Kidney (tissue), 22 donors: ENCODE measurements at places on chromosomes 4 and X. TPM values are rescaled to one million over a fixed set of nuclear protein-coding genes. Genes with fewer than 3 reads are reported as not detected.

The TBC1D8B gene
- 9.7 TPM for total RNA-seq

The C1QTNF7 gene
- total RNA-seq: 2.2 TPM

The SRPK3 gene
- total RNA-seq: 1.1 TPM

The PLXNA3 gene
- total RNA-seq: 40.5 TPM

The ODAPH gene
- not detected for total RNA-seq

The IL13RA1 gene
- total RNA-seq: 79.8 TPM

The EVC2 gene
- total RNA-seq: 8.7 TPM

The GATA1 gene
- 0.60 TPM for total RNA-seq

The GLRA2 gene
- not detected for total RNA-seq

DNA sequence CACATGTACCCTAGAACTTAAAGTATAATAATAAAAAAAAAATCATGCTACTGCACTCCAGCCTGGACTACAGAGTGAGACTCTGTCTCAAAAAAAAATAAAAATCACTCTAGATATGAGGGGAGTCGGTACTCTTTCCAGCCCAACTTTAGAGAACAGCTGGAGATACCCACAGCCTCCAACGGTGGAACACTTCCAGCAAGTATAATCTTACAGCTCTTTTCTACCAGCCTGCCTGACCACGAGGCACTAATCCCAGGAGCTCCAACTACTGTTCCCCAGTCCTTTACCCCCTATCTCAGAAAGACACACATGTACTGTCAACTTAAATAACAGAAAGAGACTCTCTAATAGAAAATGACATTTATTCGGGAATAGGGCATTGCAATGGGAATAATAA, 46.8 kb downstream of the STEEP1 start:
- H3K4me3 ChIP-seq: no peak overlapping the region
- H3K27me3 ChIP-seq: no peaks in the 10 kb centered on the region
- DNase-seq: no peak
- H3K36me3 ChIP-seq: no peaks in the 10 kb centered on the region
- no peaks in the 10 kb centered on the region for H3K4me1 ChIP-seq

DNA sequence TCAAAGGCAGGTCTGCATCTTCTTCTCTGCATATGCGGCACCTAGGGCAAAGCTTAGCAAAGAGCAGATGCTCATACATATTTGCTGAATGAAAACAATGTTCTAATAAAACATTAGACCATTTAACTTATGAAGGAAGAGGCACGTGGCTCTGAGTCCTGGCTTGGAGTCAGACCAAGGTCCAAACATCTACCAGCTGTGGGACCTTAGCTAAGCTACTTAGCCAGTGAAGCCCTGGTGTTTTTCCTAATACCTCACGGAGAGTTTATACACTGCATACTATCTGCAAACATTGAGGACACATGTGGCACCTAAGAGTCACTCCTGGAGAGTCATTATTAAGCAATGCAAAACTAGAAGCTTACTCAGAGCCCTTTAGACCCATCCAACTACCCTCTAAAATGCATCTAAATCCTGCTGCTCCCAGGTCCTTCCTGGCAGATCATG, 9.0 kb downstream of the PDGFC start:
- peak; percentile 58 for DNase-seq
- no peaks in the 10 kb centered on the region for H3K36me3 ChIP-seq
- H3K4me1 ChIP-seq: peaks cover 22% of the 10 kb centered on the region
- no peaks in the 10 kb centered on the region for H3K27me3 ChIP-seq
- H3K4me3 ChIP-seq: no peak overlapping the region

DNA sequence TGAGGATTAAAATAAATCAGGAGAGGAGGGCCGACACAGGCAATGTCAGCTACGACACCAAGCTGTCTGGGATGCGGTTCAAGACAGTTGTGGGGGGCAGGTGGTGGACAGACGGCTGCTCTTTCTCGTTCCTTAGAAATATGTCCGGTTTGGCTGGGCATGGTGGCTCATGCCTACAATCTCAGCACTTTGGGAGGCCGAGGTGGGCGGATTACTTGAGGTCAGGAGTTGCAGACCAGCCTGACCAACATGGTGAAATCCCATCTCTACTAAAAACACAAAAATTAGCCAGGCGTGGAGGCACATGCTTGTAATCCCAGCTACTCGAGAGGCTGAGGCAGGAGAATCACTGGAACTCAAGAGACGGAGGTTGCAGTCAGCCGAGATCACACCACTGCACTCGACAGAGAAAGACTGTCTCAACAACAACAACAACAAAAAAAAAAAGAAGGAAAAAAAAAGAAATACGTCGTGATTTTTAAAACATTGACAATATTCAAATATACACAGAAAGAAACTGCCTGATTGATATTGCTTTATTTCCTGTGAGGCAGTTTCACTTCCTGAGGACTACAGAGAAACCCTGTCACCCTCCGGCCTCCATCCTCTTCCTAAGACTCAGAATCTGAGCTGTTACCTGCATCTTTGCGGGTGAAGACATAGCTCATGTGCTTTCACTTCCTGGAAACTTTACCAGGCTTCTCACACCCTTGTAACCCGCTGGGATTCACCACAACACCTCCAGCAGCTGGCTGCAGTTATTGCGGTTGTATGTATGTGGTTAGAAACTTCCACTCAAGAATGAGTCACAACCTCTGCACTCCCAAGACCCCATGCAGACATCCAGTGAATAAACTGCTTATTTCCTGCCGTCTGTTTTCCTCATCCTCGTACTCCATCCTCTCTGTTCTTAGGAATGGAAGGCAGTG, 63.8 kb upstream of the STS start:
- no peak overlapping the region for H3K27ac ChIP-seq
- no peaks in the 10 kb centered on the region for H3K4me1 ChIP-seq
- no peaks in the 10 kb centered on the region for H3K27me3 ChIP-seq
- H3K36me3 ChIP-seq: no peaks in the 10 kb centered on the region

DNA sequence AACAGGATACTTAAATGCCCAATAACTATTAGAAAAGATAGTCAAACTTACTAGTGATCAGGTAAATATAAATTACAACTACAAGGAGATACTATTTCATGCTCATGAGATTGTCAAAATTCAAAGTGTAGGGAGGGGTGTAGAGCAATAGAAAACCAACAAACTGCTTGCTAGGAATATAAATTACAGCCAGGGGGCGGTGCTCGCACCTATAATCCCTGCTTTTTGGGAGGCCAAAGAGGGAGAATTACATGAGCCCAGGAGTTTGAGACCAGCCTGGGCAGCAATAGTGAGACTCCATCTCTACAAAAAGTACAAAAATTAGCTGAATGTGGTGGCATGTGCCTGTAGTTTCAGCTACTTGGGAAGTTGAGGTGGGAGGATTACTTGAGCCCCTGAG, 556.5 kb upstream of the NR3C2 start:
- H3K4me1 ChIP-seq: no peaks in the 10 kb centered on the region
- no peak overlapping the region for H3K27ac ChIP-seq

GRCh38 chrX:114508756-114509155, 75.1 kb upstream of the HTR2C start:
- no peak overlapping the region for H3K27ac ChIP-seq
- H3K27me3 ChIP-seq: no peaks in the 10 kb centered on the region
- no peaks in the 10 kb centered on the region for H3K4me1 ChIP-seq
- H3K36me3 ChIP-seq: no peaks in the 10 kb centered on the region
- DNase-seq: no peak

DNA sequence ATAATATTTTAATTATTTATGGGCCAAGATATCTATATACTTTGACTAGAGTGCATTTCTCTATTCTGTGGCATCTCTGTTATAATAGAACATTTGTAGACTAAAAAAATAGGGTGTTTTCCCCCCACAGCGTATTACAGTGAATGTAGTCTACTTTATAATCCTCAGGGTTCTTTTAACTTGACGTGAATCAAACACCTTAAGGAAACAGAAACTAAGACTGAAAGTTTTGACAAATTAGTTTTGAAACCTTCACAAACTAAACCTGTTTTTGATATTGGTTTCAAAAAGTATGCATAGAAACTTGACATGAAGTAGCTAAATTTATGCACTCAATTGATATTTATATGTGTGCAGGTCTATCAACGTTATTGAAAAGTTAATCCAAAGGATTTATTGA, 1963.1 kb upstream of the TENM3 start:
- no peak overlapping the region for H3K4me3 ChIP-seq
- DNase-seq: no peak
- H3K27me3 ChIP-seq: no peaks in the 10 kb centered on the region
- no peak overlapping the region for H3K27ac ChIP-seq
- H3K4me1 ChIP-seq: no peaks in the 10 kb centered on the region

GRCh38 chr4:47913861-47914219, 543 bp downstream of the NFXL1 start:
- peak overlapping the region; percentile 72 for H3K27ac ChIP-seq
- DNase-seq: peak; percentile 83
- H3K4me3 ChIP-seq: peak overlapping the region; percentile 78
- H3K4me1 ChIP-seq: no peaks in the 10 kb centered on the region
- H3K36me3 ChIP-seq: no peaks in the 10 kb centered on the region

DNA sequence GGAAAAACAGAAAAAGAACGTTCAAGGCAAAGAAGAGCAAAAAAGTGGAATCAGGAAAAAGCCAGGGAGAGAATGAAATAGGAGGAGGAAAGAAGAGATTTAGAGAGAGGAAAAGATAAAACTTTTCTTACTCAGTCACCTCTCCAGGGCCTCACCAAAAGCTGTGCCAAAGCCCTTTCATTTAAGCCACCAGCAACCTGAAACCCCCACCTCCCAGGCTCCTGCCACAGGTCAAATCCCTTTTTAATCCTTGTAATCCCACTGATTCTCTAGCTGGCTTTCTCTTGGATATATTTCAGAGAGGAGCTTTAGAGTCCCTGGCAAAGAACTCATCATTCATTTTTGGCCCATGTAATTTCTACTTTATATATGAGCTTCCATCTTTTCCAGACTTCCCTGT, 25.7 kb upstream of the XIAP start:
- no peak overlapping the region for H3K4me3 ChIP-seq
- no peak for DNase-seq
- H3K27ac ChIP-seq: no peak overlapping the region
- H3K4me1 ChIP-seq: no peaks in the 10 kb centered on the region
- H3K27me3 ChIP-seq: no peaks in the 10 kb centered on the region

DNA sequence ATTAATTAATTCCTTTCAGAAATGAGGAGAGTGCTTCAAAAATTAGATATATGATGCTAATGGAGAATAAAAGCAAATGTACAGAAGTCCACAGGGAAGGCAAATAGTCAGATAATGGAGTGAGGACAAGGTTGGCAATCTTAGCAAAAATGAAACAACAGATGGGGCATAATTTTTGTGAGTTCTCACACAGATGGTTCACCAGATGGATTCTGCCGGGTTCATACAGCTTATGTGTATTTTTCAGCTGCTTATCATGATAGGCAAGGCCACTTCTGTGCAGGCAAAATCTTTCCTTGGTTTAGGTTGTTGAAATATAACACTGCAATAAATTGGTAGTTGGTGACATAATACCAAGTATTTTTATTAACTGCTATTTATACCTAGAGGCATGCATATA, 1539.0 kb upstream of the IGFBP7 start:
- no peak for DNase-seq
- no peaks in the 10 kb centered on the region for H3K4me1 ChIP-seq
- no peak overlapping the region for H3K4me3 ChIP-seq
- H3K27ac ChIP-seq: no peak overlapping the region

GRCh38 chr4:121428721-121429120, 47.9 kb upstream of the QRFPR start:
- no peaks in the 10 kb centered on the region for H3K27me3 ChIP-seq
- H3K4me1 ChIP-seq: no peaks in the 10 kb centered on the region
- H3K27ac ChIP-seq: no peak overlapping the region
- DNase-seq: no peak

- H3K27me3 ChIP-seq: no peaks in the 10 kb centered on the region
- H3K4me1 ChIP-seq: no peaks in the 10 kb centered on the region
- H3K36me3 ChIP-seq: peaks cover 37% of the 10 kb centered on the region
- no peak overlapping the region for H3K4me3 ChIP-seq
- no peak overlapping the region for H3K27ac ChIP-seq
These were observed 39.9 kb downstream of the HTT start for GRCh38 chr4:3114377-3114776.

- H3K4me1 ChIP-seq: no peaks in the 10 kb centered on the region
- no peaks in the 10 kb centered on the region for H3K36me3 ChIP-seq
- H3K27me3 ChIP-seq: peaks cover 4% of the 10 kb centered on the region
- DNase-seq: no peak
These were observed 4.1 kb downstream of the S100G start for GRCh38 chrX:16654093-16654492.

GRCh38 chr4:17310269-17310652, 201.6 kb downstream of the QDPR start:
- H3K4me3 ChIP-seq: no peak overlapping the region
- DNase-seq: no peak
- no peaks in the 10 kb centered on the region for H3K27me3 ChIP-seq
- H3K27ac ChIP-seq: no peak overlapping the region
- no peaks in the 10 kb centered on the region for H3K36me3 ChIP-seq

DNA sequence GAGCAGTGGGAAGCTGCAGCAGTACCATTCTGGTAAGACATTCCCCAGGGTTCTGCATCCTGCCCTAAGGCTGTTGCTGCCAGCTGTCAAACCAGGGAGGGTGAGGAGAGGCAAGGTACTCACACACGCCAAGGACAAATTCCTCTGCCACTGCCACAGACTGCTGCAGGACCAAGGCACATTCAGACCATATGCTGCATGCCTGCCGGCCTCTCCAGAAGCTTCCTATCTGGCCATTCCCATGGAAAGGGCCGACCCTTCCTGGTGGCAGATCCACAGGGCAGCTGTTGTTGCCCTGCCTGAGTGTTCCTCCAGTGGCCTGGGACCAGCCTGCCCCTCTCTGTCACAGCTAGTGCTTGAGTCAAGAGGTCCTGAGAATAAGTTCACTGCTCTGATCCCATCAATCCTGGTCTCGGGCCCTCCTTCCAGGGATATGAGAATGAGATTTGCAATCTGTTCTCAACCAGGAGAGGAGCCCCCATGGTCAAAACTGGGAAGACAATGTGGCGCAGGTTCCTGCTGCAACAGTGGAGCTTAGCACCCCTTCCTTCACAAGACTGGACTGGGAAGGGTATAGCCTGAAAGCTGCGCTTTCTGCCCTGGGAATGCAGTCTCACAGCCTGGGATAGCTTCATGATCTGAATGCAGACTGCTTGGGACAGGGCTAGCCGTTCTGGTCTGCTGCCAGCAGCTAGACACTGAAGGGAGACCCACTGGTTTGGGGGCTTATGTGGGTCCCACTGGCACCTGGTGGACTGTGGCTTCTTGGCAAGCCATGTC, 342.5 kb upstream of the NDST3 start:
- no peak for DNase-seq
- H3K36me3 ChIP-seq: no peaks in the 10 kb centered on the region
- no peaks in the 10 kb centered on the region for H3K27me3 ChIP-seq
- H3K27ac ChIP-seq: no peak overlapping the region

- no peaks in the 10 kb centered on the region for H3K36me3 ChIP-seq
- DNase-seq: no peak
- no peak overlapping the region for H3K27ac ChIP-seq
- no peaks in the 10 kb centered on the region for H3K4me1 ChIP-seq
These were observed 84.9 kb downstream of the EDA2R start for GRCh38 chrX:66553973-66554372.
